WTC11 (cell line): ENCODE measurements at places on chromosomes 4 and X. TPM values are rescaled to one million over a fixed set of nuclear protein-coding genes. Genes with fewer than 3 reads are reported as not detected.
A peak's percentile ranks its signal among the peaks of the same experiment; 100 is the strongest.

DNA sequence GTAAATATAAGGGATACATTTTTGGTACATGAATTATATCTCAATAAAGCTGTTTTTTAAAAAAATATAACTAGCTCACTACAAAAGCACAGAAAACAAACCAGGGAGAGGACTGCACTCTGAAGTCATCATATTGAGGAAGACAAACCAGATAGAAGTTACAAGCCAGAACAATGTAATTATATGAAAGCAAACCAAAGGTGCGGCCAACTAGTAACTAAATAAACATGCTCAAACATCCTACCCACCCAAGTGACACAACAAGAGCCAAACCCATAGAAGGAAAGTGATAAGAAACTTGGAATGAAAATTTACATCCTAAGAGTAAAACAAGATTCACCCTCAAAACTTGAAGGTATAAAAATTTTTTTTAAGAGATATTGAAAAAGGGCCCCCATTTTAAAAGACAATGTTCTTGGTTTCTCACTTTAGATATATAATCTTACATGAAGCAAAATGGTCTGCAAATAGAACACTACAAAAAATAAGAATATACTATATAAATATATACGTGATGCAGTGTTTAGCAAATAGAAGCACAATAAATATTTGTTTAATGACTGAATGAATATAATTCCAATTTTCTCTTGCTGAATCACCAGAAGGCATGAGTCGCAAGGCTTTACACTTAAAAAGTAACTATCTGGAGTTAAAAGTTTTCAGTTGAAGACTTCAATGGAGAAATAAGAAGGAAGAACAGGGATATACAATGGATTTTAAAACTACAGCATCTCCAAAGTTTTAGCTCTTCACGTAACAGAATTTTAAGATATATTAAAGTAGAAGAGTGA, 4.0 kb upstream of the SH3D19 start:
- no peaks in the 10 kb centered on the region for H3K36me3 ChIP-seq
- no peak overlapping the region for H3K4me3 ChIP-seq
- no peaks in the 10 kb centered on the region; the same call in 1 of the 2 replicates for H3K27me3 ChIP-seq
- no peak for DNase-seq

DNA sequence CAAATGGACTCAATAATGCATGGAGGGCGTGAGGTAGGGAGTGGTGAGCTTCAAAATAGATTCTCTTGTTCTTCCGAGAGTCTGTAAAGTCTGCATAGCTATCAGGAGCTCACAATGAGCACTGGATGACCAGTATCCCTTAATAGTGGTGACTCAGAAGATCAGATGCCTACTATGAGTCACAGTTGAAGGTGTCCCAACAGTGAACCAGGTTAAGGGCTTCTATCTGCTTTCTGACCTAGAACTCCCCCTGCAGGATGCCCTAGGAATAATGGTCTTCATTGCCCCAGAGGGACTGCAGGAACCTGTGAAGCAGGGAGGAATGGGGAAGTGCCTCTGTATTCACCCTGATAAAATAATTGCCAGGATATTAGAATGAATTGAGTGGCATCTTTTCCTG, 22.1 kb downstream of the DGKK start:
- H3K27ac ChIP-seq = no peak overlapping the region
- H3K4me1 ChIP-seq = no peaks in the 10 kb centered on the region
- DNase-seq = peak; percentile 48
- no peaks in the 10 kb centered on the region for H3K27me3 ChIP-seq

GRCh38 chrX:31269914-31270313, 198.1 kb upstream of the FTHL17 start:
- H3K27ac ChIP-seq = no peak overlapping the region
- peaks cover 5% of the 10 kb centered on the region; the same call in 1 of the 2 replicates for H3K27me3 ChIP-seq
- H3K4me3 ChIP-seq = no peak overlapping the region
- DNase-seq = no peak
- peaks cover 23% of the 10 kb centered on the region for H3K4me1 ChIP-seq

GRCh38 chr4:8435656-8436121, 4.8 kb downstream of the ACOX3 start:
- H3K27me3 ChIP-seq = no peaks in the 10 kb centered on the region; the same call in 1 of the 2 replicates
- no peak overlapping the region for H3K4me3 ChIP-seq
- no peak for DNase-seq
- 0 out of 2 replicates have a peak, but pooled peaks cover 4% of the 10 kb centered on the region for H3K36me3 ChIP-seq

- no peaks in the 10 kb centered on the region for H3K27me3 ChIP-seq
- no peaks in the 10 kb centered on the region for H3K36me3 ChIP-seq
- no peak for DNase-seq
- H3K27ac ChIP-seq = no peak overlapping the region
Observed at GRCh38 chr4:117786566-117786965, 247.7 kb upstream of the NDST3 start.

- H3K4me3 ChIP-seq = no peak overlapping the region
- H3K27ac ChIP-seq = no peak overlapping the region
- no peaks in the 10 kb centered on the region for H3K36me3 ChIP-seq
- H3K4me1 ChIP-seq = peaks cover 13% of the 10 kb centered on the region
- DNase-seq = peak; percentile 12
Observed at GRCh38 chrX:110146521-110146920, 143.6 kb downstream of the TMEM164 start.

The FMR1NB gene
- total RNA-seq = not detected in 3 replicates

The SLC6A14 gene
- total RNA-seq = 0.07 TPM in 3 replicates
